ENCODE measurements at places on chromosomes 6 and 20.
A peak's percentile ranks its signal among the peaks of the same experiment; 100 is the strongest.

DNA sequence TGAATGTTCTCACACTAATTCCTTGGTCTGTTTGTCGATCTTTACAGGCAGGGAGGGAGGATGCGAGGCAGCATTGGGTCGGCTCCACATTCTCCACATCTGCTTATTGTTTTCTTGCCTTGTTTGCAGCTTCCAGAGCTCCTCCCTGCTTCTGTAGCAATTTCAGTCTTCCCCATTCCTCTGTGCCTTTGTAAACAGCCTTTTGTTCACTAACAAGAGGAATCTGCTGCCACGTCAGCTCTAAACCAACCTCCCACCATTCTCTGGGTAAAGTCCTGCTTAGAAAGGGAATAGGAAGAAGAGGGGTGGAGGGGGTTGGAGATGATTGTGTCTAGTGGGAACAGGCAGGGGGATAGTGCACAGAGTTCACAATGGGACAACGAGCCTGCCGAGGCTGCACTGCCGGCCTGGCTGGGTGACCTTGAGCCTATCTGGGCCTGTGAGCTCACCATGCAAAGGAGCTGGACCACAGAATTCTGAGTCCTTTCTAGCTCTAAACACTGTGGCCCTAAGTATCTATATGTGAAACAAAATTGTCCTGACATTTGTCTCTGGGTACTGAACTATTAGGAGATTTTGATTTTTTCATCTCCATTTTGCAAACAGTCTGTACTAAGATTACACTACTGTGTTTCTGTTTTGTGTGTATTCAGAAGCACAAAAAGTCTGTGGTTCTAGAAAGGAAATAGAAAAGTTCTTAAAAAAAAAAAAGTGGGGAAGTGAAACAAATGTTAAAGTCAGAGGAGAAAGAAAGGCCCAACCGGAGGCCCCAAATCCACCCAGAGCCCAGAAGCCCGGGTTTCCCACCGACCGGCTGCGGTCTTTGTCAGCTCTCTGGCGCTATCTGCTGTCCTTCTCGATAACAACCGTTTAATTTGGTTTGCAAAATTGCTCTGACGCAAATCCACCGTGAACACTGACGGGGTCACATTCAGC lies 1.4 kb upstream of the PRND start:
- peak; percentile 71 for DNase-seq

DNA sequence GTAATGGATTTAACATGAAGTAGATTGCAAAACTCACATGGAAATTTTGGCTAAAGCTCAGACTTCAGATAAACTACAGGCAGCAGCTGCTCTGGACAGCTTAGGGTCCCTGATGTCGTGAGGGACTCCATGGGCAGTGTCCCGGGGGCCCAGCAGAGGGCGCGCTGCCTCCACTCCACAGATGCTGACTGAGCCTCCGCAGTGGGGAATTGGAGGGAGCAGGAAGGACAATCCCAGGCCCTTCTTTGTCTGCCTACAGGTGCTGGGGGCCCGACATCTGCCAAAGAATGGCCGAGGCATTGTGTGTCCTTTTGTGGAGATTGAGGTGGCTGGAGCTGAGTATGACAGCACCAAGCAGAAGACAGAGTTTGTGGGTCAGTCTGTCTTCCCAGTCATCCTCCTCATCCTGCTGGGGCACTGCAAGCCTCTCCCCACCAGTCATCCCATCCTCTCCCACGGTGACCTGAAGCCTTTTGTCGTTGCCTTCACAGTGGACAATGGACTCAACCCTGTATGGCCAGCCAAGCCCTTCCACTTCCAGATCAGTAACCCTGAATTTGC lies 35.9 kb downstream of the PLCG1 start:
- DNase-seq = peak; percentile 69

DNA sequence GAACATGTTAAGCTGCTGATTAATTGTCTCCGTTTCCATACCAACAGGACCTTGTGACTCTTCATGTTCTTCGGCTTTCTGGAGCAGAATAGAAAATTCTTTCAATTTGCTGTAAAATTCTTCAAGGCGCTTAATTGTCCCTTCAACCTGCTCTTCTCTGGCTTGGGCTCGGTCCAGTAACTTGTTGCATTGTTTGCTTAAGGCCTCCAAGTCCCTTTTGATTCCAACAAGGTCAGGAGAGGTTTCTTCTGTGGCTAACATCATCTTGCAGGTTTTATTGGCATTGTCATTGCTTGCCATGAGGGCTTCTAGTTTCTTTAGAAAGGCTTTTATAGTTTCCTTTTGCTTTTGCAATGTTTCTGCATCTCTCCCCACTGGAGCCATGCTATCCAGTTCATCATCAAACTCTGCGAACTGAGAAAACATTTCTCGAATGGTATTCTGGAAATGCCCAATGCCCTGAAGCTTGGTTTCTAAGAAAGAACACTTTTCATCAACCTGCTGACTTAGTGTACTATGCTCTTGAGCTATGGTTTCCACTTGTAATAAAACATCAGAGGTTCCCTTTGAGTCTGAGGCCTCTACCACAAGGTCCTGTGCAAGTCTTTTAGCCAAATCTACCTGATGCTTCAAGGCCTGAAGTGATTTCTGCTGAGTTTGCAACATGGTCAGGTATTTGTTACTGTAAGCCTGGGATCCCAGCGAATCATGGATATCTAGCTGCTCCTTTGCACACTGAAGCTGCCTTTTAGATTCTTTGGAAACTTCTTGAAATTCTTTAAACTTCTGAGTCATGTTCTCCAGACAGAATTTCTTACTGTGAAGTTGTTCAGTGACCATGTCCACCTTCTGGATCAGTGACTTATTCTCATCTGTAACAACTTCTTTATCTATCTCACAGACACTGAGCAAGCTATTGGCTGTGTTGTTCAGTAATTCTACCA lies 90.2 kb downstream of the DST start:
- DNase-seq = no peak

DNA sequence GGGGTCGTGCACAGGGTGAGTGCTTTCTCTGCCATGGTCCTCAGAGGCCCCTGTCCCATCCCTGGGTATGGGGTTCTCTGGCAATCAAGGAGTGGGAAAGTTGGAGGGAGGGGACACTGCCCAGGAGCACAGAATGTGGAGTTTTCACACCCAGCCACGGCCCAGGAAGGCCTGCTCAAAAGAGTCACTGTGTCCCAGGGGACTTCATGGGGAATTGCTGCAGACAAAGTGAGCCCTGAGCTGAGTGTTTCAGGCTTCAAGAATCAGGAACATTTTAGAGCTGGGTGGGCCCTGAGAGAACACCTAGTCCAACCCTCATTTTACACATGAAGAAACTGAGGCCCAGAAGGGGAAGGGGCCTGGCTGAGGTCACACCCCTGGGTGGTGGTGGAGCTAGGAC lies 5.7 kb downstream of the MAPK13 start:
- DNase-seq = no peak

DNA sequence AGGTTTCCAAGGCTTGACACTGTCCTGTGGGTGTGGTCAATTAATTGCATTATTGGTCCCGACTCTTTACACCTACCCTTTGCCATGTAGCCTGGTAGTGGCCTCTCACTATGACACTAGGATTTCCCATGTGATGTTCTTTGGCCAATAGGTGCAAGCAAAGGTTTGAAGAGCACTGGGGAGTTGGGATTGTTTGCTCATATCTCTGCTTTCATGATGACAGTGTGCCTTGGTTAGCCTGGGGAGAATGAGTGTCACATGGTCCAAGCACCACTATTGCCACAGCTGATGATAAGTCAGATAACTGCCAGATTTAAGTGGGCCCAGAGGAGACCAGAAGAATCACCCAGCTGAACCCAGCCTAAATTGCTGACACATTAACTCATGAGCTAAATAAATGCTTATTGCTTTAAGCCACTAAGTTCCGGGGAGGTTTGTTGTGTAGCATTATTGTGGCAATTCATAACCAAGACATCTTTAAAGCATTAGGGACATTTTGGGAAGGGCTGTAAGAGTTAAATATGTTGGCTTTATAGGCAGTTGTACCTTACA lies 17.2 kb upstream of the SCP2D1 start:
- no peak for DNase-seq

- DNase-seq = no peak
These were observed 76.5 kb upstream of the ADGRF1 start for GRCh38 chr6:47118611-47119010.

DNA sequence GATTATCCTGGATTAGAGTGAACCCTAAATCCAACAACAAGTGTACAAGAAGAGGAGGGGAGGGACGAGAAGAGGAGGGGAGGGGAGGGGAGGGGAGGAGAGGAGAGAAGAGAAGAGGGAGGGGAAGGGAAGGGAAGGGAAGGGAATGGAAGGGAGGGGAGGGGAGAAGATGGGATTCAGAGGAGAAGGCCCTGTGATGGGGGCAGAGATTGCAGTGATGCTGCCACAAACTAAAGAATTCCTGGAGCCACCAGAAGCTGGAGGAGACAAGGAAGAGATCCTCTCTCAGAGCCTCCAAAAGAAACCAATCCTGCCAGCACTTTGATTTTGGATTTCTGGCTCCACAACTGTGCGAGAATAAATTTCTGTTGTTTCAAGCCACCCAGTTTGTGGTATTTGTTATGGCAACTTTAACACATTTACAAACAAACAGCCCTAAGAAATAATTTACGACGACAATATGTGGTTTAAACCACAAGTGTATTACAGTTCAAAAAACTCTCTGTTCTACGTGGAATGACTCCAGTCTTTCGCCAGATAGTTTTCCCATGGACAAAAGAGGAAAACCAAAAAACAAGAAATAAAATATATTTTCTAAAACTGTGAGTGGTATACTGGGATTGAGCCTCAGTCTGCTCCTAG lies 235.4 kb downstream of the HDGFL1 start:
- DNase-seq = no peak

DNA sequence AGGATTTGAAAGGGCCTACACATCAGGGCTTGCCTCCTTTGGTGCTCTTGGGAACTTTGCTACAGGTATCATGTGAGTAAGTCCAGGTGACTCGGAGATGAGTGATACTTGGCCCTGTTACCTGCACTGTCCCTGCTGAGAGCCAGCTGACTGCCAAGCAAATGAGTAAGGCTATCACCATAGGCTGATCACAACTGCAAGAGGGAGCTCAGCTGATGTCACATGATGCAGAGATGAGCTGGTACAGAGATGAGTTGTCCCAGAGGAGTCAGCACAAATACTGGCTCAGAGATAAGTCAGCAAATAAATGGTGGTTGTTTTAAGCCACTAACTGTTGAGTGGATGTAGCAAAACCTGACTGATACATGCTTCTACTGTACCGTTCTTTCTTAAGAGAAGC lies 41.4 kb downstream of the LAMP5 start:
- no peak for DNase-seq

GRCh38 chr20:57074386-57074785 lies 192.1 kb downstream of the BMP7 start:
- DNase-seq = no peak

DNA sequence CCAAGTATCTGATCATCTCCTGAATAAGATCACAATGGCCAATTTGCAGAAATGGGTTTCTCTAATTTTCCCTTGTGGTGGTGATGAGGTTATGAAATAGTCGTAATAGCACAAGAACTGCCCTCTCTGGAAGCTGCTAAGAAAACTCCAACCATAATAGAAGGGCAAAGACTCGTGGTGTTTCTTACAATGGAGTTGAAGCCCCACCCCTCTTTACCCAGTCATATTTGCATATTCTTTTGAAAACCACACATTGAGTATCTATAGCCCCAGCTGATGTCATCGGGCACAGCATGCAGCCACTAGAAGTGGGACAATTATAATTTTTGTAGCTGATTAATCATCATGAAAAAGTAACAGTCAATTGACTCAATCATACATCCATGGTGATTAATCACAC lies 452.1 kb upstream of the POU3F2 start:
- no peak for DNase-seq

- DNase-seq = no peak
These were observed 31.5 kb upstream of the COL10A1 start for GRCh38 chr6:116157391-116157790.

- DNase-seq = no peak
These were observed 83.1 kb downstream of the MRPL14 start for GRCh38 chr6:44044154-44044539.

- DNase-seq = no peak
These were observed 100.6 kb upstream of the MLIP start for GRCh38 chr6:54010340-54011276.
